ENCODE measurements at places on chromosomes 6 and 20. TPM values are rescaled to one million over a fixed set of nuclear protein-coding genes. Genes with fewer than 3 reads are reported as not detected.
A peak's percentile ranks its signal among the peaks of the same experiment; 100 is the strongest.

GRCh38 chr6:87968435-87969278, 79.0 kb upstream of the SPACA1 start:
- DNase-seq = peak; percentile 4

DNA sequence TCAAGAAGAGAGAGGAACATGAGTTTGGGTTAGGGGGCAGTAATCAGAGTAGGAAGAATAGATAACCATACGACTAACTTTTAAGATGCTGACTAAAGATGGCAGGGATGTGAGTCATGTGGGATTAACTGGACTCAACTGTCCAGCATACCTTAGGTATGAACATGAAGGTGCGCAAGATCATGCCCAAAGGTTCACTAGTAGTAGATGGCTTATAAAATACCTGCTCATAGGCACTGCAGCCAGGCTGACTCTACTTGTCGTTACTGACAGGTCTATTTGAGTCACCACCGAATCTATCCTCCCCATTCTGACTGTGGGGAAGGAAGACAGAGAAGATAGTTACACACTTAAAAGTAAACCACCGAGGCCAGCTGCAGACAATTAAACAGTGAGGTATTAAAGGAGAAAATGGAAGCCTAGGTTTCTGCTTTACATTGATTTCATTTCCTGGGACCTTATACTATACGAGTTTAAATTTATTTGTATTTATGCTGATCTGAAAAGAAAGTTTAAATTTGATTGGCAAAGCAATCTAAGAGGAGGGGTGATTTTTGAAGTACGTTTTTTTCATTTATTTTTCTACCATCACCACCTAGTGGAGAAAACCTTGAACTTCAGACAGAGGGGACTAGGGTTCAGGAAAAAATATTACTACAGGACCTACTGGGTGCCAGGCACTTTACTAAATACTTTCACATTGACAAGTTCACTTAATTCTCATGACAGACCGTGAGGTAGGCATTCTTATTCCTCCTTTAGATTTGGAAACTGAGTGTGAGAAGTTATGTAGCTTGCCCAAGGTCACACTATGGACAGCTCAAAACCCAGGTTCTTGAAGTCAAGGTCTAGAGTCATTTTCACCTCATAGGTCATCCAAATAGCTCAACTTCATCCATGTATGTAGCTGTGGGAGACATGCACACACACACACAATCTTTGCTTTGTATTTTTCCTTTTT, 4.0 kb upstream of the WRNIP1 start:
- no peak for DNase-seq

- DNase-seq = no peak
These were observed 51.3 kb downstream of the CD109 start for GRCh38 chr6:73747289-73747688.

DNA sequence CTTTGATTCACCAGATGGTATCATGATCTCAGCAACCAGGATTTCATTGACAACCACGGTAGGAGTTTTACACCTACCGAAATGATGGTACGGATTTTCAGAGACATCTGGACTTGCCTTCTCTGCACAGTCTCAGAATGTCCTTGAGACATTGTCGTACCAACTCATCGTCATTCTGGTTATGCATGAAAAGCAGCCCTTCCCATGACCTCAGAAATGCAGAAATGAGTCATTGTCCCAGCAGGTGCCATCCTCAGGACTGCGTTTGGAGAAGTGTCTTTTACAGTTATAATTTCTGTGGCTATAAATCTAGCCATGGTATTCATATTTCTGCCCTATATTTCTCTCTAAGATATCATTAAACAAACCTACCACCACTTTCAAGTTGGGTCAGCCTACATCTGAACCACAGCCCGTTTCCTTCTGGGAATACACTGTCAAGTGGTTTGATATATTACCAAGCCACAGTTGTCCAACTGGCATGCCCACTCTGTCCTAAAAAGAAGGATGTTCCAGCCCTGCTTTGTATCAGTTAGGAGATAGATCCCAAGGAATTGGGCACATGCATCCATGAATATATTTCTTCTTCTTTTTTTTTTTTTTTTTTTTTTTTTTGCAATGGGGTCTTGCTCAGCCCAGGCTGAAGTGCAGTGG, 7.5 kb upstream of the BFSP1 start:
- no peak for DNase-seq

DNA sequence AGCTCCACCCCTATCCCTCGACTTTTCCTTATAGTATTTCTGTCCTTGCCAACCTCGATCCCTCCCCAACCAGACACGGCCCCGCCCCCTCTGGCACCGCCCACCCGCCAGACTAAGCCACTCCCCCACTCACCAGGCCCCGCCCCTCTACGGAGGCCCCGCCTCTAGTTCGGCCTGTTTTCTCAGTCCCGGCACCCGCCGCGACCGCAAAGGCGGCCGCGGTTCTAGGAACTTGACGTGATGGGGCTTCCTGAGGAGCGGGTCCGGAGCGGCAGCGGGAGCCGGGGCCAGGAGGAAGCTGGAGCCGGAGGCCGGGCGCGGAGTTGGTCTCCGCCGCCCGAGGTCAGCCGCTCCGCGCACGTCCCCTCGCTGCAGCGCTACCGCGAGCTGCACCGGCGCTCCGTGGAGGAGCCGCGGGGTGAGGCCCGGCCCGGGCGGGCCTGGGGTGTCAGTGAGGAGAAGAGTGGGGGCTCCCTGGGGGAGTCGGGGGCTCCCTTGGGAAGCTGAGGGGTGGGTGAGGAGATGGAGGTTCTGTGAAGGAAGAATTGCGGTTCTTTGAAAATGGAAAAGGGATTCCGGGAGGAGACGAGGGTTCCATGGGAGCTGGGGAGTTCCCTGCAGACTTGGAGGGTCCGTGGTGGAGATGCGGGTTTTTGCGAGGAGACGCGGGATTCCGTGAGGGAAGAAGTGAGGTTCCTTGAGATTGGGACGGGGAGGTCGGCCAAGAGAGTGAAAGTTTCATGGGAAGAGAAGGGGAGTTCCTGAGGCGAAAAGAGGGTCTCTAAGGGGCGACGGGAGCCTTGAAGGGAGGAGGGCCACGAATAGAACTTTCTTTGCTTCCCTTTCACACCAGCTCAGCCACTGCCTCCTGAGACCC, at the start of gene ACSS2:
TSS of gene ACSS2 (plus strand) at position 207 of the 877 bp plus-strand sequence. CDS start at position 241, 34 bp downstream.
- DNase-seq = peak; percentile 99

DNA sequence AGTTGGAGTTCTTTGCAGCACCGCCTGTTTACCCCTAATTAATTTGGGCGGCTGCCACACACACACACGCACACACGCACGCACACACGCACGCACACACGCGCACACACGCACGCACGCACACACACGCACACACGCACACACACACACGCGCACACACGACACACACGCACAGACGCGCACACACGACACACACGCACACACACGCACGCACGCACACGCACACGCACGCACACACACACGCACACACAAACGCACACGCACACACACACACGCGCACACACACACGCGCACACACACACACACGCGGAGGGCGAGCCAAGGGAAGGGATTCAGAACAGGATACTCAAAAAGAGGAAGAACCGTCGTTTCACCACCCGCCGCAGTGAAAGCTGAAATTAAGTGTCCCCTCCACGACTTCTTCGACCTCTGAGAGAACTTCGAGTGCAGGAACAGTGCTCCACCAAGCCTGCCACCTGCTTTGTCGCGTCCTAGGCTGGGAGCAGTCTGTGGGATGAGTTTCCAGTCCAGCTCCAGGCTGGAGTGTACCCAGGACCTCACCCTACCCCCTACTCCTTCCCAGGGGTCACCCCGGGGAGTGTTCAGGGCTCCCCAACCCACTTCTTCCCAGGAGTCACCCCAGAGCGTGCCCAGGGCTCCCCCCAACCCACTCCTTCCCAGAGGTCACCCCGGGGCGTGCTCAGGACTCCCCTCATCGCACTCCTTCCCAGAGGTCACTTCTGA, 1.1 kb downstream of the RNASET2 start:
- no peak for DNase-seq

DNA sequence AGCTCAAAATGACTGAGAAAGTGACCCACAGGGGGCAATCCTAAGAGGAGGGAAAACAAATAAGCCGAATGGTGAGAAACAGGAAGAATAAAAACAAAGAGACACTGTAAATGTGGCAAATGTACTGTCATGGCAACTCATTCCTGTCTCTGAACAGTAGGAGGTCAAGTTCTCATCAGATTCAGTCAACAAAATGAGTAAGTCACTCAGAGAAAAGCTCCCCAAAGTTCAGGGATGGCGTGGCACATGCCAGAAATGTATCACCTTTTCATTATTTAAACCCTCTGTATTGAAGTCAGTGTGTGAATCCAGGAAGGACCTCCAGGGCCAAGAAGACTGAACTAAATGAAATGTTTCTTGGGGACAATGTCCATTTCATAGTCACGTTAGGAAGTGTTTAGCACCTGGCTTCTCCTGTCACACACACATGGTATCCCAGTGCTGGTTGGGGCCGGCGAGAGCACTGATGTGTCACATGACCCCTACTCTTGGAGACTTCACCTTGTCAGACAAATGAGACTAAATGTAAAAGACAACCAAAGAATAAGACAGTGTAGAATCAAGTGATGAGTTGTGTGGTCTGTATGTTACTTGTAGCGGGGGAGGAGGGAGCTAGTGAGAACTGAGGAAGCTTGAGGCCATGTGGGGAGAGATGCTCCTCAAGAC, 20.7 kb downstream of the CNR1 start:
- no peak for DNase-seq

GRCh38 chr20:32780749-32781655, 18.8 kb downstream of the DNMT3B start:
- DNase-seq = no peak

DNA sequence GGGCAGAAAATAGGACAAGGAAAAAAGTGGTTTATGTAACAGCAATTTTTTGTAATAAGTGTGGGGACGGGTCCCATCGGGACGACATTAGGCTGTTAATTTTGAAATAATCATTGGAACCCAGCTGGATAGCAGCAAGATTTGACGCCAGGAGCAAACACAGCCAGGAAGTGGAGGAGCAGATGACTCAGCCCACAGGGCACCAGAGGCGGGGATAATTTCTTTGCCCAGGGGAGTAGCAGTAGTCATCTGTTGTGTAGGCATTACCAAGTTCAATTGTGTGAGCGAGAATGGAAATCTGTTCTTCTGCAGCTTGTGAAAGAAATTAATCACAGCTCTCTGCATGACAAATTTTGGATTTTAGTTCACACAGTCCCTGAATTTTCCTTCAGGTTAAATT, 22.6 kb upstream of the RIN2 start:
- peak; percentile 88 for DNase-seq

- DNase-seq = no peak
These were observed 116.3 kb upstream of the MTHFD1L start for GRCh38 chr6:150749091-150749670.

- DNase-seq = peak; percentile 31
These were observed 75.1 kb upstream of the PTPRK start for GRCh38 chr6:128595544-128595943.

DNA sequence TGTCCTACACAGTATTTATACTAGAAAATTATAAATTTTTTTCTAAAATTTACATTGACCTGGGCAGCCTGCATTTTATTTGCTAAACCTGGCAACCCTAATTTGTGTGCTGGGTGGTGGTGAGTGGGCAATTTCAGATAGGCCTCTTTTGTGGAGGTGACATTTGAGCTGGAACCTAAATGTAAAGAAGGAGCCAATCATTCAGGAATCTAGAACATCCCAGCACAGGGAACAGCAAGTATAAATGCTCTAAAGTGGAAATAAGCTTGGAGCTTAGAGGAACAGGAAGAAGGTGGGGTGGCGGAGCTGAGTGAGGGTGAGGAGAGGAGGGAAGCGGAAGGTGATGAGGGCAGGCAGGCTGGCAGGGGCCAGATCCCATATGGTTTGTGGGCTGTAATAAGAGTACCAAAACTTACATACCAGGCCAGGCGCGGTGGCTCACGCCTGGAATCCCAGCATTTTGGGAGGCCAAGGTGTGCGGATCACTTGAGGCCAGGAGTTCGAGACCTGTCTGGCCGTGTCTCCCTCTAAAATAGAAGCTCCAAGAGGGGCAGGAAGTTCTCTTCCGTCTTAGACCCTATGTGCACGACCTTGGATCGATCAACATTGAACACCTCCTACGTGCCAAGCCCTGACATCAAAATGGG, 549 bp upstream of the CSE1L start:
- DNase-seq = peak; percentile 9

GRCh38 chr6:42225029-42225339, 7.3 kb upstream of the MRPS10 start:
- DNase-seq = no peak

DNA sequence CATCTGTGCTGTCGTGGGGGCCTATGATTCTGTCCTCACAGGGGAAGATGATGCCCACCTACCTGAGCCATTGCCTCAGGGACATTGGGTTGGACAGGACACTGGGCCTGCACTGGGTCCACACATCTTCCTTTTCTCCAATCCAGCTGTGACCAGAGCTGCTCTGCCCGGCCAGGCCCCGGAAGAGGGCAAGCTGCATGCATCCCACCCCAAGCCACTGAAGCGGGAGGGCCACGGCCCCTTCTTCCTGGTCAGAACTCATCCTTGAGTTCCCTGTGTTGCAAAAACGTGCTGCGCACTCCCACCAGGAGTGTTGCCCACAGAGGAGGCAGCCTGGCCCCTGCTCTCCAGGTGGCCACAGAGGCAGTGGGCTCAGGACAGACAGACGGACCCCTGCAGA, 38.2 kb downstream of the SPDEF start:
- DNase-seq = no peak

- DNase-seq = peak; percentile 26
These were observed 471.0 kb downstream of the COL12A1 start for GRCh38 chr6:74734901-74735300.

DNA sequence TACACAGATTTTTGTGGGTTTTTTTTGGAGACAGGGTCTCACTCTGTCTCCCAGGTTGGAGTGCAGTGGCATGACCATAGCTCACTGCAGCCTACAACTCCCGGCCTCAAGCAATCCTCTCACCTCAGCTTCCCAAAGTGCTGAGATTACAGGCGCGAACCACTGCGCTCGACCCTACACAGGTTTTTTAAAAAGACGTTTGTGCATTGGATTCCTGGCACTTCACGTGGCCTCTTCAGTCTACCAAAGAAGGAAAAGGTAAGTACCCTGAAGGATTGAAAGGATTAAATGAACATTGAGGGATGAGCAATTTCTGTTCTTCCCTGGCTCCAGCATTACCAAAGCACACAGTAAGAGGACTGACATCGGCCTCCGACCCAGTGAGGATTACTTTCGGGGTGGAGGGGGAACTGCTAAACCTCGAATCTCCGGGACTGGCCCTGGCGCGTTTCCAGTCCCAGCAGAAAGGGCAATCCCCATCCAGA, 556 bp upstream of the YWHAB start:
- DNase-seq = no peak

Gene SEMG1
- not detected for total RNA-seq

Gene BFSP1
- total RNA-seq = 3.5 TPM

Gene RIPPLY2
- total RNA-seq = not detected

Gene HLA-DQA2
- total RNA-seq = not detected

Gene PHACTR2
- 74.7 TPM for total RNA-seq

Gene MATN4
- not detected for total RNA-seq

Gene MKKS
- 16.8 TPM for total RNA-seq

Gene TREM2
- not detected for total RNA-seq

Gene NKAPL
- total RNA-seq = 1.9 TPM

Gene PLEKHG1
- total RNA-seq = 3.7 TPM

Gene EXOC2
- total RNA-seq = 11.0 TPM

All from fibroblast of the aortic adventitia (primary cell).